Stimulated activated CD8-positive, alpha-beta memory T cell treated with anti-CD3 and anti-CD28 coated beads, Interleukin-7, amount 100 ng/mL, for 1 hour (primary cell): ENCODE measurements at places on chromosomes 1 and 21.

GRCh38 chr1:215111916-215112315 lies 29.4 kb downstream of the KCNK2 start:
- no peak for DNase-seq

DNA sequence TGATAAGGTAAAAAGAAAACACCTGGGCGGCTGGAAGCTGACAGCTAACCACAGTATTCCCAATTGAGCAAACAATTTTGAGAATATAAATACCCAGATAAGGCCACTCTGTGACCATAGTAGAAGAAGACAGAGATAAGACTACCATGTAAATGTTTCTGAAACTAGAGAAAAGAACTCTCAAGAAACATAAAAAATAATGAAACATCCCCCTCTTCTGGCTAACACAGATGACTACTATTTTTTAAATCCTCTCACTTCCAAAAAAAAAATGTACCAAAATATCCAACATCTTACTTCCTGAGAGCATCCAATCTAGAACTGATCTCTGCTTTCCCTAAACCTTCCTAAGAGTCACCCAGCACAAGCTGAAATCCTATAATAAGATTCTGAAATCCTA lies 125.9 kb downstream of the HFM1 start:
- DNase-seq: no peak

DNA sequence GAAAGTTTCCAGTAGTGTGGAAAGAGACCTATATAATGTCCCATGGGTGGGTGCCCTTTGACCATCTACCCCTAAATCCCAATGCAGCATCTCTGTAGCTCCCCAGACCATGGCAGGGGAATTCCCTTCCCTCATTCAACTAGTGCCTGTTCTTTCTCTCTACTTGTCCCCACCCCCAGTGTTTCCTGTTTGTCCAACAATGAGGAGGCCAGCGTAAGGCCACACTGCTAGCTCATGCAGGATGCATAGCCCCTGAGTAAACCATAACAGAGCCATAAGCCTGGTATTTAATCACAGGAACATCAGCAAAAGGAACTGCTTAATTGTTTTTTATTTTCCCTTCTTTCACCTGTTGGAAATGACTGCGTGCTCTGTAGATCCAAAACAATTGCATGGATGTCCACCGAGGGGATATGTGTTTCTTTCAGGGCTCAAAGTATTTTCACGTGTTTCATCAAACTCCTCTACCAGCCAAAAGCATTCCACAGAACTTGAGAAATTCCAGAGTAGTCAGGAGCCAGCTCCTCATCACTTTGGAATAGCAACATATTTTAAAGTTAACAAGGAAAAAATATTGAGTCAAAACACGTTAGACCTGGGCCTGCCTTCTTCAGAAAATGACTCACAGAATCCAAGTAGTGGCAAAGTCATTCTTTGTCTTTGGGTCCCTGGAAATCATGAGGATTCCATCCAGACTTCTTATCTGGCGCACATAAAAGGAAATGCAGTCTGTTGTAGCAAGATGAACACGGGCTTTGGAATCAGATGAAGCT lies 162.5 kb upstream of the SGIP1 start:
- DNase-seq: no peak

DNA sequence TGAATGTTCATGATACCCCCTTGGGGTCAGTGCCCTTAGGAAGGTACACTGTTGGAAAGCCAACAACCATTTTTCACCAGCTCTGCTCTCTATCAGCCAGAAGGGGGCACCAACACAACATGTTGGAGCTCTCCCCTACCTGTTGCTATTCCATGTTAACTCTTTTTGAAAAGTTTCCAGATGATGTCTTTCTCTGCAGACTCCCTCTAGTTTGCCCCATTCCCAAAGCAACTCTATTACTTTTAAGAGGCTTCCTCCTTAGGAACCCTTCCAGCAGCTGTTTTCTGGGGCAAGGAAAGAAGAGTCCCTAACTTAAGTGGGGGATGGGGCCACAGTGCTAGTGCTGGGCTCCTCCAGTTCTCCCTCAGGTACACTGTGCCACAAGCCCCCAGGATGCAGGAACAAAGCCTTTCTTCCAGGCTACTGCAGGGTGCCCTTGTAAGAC lies 22.9 kb upstream of the NDC1 start:
- no peak for DNase-seq

DNA sequence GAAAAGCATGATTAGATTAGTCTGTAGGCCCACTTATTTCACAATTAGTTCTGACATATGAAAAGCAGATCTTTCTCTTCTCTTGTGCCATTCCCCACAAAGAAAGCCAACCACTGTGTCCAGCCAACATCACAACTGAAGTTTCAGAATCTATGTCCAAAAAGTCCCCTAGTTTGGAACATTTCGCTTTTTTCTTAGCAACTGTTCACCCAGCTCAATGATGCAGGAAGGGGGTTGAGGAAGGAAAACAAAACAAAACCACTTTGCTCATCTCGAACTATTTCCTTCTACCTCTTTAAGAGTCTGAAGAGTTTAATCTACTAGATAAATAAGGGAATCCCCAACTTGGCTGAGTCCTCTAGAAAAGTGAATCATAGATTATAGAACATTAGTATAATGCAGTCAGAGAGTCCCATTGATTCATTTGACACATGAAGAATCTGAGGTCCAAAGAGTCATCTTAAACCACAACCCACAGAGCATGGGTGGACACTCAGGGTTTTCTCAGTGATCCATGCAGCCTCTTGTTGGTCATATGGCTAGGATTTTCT lies 159.3 kb upstream of the SGIP1 start:
- no peak for DNase-seq

- no peak for DNase-seq
These were observed 618 bp downstream of the ETS2 start for GRCh38 chr21:38806153-38806941.

DNA sequence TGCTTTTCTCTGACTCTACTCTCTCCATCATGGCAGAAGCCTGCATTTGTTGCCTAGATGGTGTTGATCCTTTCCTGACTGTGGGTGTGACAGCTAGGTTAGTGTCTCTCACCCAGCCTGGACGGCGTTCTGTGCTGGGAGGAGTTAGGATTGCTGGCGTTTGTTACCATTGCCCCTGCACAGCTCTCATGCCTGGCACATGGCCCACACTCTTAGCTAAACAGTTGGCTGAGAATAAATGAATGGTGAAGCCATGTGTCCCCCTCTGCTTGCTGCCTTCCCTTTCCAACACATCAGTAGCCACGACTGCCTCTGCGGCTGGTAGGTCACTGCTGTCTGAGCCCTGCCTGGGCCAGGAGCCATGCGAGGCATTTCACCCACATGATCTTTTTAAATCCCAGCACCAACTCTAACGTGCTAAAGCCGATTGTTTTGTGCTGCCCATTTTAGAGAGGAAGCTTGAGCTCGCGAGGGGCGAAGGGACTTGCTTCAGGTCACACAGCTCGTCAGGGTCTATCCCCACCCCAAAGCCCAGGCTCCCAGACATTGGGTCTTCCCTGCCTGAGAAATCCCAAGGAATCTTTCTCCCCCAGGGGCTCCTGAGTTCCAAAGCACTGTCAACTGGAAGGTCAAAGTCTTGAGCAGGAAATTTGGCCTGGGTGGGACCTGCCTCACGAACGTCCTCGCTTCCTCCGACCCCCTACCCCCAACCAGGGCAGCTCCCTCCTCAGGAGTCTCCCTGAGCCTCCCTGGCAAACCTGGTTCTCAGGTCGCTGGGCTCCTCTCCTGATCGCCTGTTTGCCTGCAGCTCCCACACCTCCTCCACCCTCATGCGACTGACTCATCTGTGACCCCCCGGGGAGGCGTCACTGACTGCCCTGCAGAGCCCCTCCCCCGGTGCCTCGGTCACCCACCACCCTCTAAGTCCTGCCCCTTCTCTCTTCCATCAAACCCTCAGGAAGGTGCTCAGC lies 271.7 kb upstream of the C1orf174 start:
- no peak for DNase-seq

DNA sequence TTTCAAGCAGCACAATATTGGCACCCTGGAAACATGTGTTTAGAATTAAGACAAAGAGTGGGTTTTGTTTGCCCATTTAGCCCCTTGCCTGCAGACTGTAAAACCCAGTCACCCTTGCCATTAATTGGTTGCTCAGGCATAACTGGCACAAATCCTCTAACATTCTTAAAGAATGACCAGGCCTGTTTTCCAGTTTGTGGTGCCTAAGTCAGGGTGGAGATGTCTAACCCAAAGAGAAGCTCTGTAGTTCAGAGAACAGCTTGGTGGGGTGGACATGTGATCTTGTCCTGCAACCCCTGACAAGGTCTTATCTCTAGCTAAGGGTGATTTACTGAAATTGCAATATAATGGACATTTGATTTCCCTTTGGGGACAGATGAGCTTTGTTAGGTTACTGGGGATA lies 8.8 kb upstream of the ANGPTL7 start:
- no peak for DNase-seq

DNA sequence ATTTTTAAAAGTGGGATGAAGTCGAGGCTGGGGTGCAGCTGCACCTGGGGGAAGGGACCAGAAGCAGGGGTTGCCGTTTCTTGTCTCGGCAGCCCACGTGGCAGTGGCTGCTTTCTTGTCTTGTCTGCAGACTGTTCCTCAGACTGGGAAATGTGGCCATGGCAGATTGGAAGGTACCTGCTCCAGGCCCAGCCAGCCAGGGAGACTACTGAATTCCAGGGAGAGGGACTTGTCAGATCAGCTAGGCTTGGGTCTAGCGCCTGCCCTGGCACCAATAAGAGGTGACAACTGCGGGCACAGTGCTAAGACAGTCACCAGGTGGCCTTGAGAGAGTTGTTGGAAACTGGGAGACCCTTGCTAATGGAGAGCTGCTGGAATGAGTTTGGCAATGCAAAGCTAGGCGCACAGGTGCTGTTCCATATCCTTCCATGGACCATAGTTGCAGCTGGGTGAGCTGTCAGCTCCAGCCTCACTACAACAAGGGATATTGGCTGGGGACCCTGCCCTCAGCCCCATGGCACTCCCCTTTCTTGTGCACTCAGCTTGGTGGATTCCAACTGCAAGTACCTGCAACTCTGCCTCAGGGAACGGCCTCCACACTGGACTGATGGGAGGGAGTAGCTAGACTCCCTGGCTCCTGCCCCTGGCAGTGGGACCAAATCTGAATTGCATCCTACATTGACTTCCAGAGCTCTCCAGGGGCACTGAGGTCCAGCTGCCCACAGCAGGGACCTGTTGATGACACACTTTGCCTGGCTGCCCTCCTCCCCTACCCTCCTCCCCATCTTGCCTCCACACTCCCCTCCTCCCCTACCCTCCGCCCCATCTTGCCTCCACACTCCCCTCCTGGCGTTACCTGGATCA lies 9.9 kb upstream of the IL22RA1 start:
- DNase-seq: no peak

GRCh38 chr21:33951276-33952178 lies 35.9 kb upstream of the ATP5PO start:
- no peak for DNase-seq

DNA sequence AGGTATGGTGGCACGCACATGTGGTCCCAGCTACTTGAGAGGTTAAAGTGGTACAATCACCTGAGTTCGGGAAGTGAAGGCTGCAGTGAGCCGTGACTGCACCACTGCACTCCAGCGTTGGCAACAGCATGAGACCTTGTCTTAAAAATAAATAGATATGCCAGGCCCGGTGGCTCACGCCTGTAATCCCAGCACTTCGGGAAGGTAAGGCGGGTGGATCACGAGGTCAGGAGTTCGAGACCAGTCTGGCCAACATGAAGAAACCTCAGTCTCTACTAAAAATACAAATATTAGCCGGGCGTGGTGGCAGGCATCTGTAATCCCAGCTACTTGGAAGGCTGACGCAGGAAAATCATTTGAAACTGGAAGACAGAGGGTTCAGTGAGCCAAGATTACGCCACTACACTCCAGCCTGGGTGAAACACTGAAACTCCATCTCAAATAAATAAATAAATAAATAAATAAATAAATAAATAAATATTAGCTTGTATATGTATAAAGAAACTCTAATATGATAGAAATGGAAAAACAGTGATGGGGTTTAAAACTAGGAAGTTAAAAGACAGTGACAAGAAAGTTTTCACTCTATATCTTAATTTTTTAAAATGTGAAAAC lies 18.8 kb downstream of the GATAD2B start:
- no peak for DNase-seq

DNA sequence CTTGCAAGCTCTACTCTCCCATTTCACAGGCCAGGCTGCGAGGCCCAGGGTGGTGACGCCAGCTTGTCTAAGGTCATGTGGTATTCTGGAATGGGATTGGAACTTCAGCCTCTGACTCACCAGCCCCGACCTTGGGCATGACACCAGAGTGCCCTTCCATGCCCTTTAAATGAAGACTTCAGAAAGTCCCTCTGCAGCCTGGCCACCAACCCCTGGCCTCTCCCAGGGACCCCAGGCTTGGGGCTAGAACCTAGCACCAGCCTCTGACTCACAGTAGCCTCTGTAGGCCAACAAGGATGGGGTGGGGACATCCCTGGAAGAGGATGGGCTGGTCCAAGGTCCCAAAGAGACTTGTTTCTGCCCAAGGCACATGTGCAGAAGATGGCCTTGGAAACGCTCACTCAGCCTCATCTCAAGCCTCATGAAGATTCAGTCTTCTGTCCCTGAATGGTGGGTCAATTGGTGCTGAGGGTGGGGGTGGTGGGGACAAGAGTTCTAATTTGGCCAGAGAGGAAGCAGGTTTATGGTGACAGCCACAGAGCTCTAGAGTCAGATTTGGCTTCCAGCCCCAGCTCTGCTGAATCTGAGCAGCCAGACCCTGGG lies 36.1 kb upstream of the RUNX3 start:
- no peak for DNase-seq

DNA sequence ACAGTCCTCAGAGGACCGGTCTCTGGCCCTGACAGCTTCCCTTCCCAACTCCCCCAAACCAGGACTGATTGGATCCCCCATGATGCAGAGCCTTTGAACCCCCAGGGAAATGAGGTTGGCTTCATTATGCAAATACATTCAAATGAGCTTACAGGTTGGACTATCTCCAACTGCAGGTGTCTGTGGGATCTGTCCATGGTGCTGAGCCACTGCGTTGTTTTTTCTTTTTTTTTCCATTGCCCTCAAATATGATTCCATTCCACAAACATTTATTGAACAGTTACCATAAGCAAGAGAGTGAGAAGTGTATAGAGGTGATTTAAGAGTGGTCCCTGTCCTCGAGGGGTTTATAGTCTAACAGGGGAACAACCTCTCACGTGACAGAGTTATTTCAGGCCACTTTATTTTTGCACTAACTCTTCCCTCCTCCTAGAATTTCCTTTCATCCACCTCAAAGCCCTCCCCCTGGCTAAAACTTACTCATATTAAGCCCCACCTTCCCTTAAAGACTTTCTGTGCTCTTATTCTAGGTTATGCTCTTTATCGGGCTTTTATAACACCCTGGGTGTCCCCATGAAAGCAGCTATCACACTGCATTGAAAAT lies 21.9 kb downstream of the DLGAP3 start:
- no peak for DNase-seq

DNA sequence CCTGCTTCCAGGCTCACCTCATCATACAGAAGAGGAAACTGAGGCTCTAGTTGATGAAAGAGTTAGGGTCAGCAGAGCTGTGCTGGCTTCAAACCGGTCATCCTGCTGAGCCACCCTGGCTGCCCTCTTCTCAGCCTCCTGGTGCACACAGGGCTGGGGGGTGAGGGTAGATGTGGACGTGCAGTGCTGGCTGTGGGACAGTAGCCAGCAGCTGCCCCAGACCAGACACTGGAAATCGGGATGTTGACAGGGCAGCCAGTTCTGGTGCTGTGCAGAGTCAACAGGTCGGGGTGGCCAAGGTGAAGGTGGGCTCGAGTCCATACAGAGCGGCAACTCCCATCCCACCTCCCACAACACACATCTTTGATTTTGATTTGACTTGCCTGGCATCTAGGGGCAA lies 1.5 kb upstream of the CLCNKA start:
- DNase-seq: no peak

- no peak for DNase-seq
These were observed 4.4 kb downstream of the NDUFS2 start for GRCh38 chr1:161206411-161207140.

- no peak for DNase-seq
These were observed 203.0 kb downstream of the PLPP3 start for GRCh38 chr1:56376188-56376984.
